Stimulated activated CD4-positive, alpha-beta T cell treated with anti-CD3 and anti-CD28 coated beads, TNF-alpha, amount 100 ng/mL, for 1 hour (primary cell): ENCODE measurements at places on chromosomes 1 and 21.

- no peak for DNase-seq
These were observed 10.2 kb downstream of the RPS6KC1 start for GRCh38 chr1:213061263-213061662.

DNA sequence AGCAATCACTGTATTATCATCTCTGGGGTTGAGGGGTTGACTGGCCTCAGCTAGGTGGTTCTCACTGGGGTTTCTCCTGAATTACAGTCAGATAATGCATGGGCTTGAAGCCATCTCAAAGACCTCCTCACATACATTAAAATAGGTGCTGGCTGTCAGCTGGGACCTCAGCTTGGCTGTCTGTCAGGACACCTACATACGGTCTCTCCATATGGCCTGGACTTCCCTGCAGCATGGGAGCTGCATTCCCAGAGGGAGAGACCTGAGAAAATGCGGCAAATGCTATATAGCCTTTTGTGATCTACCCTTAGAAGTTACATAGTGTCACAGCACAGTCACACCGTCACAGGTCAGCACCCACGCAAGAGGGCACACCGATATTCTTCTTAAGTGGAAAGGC is 93.6 kb downstream of the TSEN15 start:
- DNase-seq: no peak

DNA sequence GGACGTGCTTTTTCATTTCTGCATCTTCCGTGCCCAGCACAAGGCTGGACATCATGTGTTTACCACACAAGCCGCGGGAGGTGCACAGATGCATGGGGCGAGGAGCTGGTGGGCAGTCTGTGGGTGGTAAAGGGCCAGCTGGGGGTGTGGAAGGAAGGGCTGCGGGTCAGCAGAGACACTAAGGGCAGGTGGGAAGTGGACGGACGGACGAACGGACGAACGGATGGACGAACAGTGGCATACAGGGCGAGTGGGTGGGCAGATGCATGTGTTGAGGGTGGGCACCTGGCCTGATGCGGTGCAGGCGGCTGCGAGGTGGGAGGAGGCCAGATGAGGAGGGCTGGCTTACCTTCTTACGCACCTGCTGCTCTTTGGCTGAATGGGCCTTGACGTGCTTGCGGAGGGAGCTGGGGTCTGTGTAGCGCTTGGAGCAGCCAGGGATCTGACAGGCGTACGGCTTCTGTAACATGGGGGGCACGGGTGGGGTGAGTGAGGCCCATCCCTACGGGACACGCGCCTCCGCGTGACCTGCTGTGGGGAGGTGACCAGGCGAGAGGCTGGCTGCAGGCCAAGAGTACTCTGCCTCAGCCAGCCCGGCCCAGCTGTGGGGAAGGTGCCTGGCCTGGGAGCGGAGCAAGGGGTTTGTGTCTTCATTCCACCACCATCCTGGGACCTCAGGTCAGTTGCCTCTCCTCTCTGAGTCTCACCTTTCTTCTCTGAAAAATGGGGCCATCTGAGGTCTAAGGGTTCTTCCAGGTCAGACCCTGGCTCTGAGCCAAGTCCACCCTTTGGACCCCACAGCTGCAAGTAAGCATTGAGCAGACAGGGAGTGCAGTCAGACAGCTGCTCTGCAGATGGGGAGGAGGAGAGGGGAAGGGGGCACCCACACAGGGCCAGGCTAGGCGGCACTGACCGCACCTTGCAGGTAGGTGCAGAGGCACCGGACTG is 65.5 kb downstream of the DMRTB1 start:
- DNase-seq: no peak

DNA sequence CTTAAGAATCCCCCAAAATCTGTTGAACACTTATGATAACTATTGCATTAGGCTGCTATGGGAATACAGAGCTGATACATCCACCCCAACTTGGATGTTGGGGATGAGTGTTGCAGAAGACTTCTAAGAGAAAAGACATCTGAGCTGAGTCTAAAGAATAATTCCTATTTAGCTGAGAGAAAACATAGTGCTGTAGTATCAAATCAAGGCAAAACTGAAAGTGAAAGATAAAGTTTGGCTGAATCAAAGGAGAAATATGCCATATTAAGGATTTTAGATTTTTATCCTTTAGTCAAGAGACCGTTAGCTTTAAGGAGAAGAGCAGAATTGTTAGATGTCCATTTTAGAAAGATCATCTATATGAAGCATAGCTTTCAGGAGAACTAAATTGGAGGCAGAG is 726.9 kb upstream of the PTBP2 start:
- no peak for DNase-seq

DNA sequence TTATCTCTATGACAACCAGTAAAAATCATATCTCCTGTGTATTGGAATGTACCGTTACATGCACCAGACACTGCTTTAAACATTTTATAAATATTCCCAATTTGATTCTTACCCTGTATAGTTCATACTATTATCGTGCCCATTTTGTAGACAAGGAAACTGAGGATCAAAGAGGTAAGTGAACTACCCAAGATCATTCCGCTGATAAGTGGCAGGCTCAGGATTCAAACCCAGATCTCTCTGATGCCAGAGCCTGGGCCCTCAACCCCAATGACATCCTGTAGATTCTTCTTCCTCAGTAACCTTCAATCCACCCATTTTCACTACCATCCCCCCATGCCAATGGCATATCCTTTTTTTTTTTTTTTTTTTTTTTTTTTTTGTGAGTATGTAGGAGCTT is 12.3 kb downstream of the CFAP57 start:
- DNase-seq: no peak

- no peak for DNase-seq
These were observed 34.9 kb downstream of the GREM2 start for GRCh38 chr1:240577095-240577494.

GRCh38 chr1:230938924-230939368 is 39.7 kb downstream of the TTC13 start:
- DNase-seq: no peak

DNA sequence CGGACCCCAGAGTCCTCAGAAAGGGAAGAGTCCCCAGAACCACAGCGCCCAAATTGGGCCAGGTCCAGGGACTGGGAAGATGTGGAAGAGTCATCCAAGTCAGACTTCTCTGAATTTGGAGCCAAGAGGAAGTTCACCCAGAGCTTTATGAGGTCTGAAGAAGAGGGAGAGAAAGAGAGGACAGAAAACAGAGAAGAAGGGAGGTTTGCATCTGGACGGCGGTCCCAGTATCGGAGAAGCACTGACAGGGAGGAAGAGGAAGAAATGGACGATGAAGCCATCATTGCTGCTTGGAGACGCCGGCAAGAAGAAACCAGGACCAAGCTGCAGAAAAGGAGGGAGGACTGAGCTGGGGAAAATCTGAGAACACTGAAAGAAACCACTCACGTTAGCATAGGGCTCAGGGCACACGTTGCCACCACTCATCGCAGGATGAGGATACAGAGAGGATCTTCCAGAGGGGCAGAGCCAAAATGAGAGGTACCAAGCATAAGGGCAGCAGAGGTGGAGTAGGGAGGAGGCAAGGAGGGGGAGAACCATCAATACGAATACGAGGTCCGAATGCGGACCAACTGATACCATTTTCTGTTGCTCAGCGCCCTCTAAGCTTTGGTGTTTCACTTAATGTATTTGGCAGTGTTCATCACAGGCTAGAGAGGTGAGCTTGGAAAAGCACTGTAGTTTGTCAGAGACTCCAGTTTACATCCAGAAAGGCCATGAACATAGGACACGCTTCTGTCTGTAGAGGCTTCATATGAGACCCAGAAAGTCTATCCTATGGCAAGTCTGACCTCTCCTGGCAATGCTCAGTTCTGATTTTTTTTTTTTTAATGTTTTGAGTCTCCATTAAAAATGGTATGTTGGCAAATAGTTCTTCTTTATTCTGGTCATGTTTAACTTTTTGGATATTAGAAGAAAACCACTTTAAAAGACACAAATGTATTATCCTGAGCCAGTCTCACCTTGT is 34.7 kb downstream of the STYXL2 start:
- DNase-seq: no peak

- DNase-seq: no peak
These were observed 108.7 kb upstream of the ARHGEF16 start for GRCh38 chr1:3345792-3346191.

DNA sequence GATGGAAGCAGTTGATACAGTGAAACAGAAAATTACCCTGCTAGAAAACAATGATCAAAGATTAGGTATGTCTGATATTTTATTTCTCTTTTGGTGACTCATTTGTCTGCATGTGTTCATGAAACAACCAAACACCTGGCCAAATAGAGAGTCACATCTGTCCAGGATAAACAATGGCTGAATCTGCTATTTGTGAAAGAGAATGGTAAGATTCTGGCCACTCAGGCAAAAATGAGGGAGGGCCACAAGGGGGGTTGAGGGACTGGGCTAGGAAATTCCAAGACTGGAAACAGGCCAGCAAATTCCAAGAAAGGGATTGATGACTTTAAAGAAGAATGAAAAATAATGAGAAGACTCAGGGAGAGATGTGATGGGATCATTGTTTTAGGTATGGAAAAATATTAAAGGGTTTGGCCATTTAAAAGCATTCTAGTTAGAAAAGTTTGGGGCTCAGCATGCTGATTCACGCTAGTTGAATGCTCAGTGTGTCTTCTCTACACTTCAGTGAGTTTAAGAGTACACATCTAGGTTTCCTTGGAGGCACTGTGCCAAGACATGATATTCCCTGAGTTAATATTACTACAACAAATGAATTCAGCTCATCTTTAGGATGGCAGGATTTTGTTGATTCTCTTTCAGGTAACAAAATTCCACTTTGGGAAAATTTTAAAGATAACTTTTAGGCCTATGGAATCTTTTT is 44.9 kb downstream of the TRAF5 start:
- DNase-seq: no peak

- DNase-seq: no peak
These were observed 473.1 kb downstream of the ADGRL2 start for GRCh38 chr1:82273816-82274215.

GRCh38 chr1:182806015-182806678 is 16.6 kb downstream of the NPL start:
- no peak for DNase-seq

DNA sequence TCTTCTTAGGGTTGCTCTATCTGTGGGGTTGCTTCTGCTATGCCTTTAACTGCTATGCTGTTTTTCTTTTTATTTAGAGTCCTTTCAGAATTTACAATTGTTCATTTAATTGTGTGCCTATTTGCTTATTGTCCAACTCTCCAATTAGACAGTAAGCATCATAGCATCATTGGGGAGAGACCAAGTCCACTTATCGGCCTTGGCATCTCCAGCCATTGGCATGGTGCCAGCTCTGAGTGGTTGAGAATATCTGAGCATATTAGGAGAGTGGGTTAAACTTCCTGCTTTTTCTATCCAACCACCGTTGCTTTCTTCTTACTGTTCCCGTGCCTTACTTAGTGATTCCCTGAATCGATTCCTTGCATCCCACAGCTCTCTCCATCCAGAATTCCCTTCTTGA is 535.0 kb downstream of the AJAP1 start:
- DNase-seq: no peak

DNA sequence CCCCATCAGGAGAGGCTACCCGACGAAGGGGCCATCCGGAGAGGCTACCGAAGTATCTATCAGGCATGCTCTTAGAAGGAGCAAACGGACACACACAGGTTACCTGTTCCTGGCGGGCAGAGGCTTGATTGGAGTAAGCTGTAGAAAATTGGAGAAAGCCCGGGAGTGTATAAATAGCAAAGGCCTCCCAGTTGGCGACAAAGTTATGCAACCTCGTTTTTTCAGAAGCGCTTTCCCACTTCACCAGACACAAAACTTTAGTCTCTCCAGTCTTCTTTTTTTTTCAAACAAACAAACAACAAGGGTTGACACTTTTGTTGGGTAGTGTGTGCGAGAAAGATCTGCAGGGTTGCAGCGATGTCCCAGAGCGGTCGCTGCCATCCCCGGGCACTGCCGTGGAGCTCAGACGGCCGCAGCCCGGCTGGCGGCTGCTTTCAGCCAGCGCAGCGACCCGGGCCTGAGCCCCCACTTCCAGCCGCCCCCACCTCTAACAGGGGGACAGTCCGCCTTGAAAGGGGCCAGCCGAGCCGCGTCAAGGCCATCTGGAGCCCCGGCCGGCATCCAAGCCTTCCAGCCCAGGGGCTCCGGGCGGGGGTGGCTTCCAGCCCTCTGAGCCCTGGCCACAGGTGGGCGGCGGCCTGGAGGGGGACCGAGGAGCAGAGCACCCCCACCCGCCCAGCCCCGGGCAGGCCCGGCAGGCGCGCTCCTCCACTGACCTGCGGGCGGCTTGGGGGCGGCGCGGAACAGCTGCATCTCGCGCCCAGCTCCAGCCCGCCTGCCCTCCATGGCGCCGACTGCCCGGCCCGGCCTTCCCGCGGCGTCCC is 616 bp downstream of the MCOLN3 start:
- DNase-seq: no peak

- no peak for DNase-seq
These were observed 2.2 kb upstream of the HENMT1 start for GRCh38 chr1:108663074-108663473.

DNA sequence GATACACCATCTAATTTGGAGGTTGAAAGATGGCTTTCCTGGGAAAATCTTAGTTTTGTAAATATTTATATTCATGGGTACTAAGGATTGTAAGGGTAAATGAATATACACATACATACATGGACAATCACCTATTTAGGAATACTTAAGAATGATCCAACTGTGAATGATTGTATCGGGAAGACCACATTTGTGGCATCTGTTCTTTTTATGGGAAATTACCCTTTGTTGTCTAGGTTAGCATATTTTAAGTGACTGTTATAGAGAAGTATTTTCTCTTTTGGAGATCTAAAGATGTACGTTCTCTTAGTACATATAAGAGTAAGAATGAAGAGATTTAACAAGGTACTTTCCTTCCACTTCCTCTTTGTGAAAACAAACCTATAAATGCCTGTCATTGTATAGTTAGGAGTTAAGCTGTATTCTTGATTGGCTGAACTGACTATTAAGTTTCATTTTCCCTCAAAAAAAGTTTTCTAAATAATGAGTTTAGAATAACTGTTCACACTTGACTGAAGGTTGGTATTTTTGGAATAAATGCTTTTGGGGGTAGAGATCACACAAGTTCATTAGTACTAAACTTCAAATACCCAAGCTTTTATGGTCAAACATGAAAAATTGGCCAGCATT is 26.7 kb downstream of the SNX7 start:
- DNase-seq: no peak

GRCh38 chr1:20733360-20733975 is 965 bp upstream of the SH2D5 start:
- DNase-seq: no peak

DNA sequence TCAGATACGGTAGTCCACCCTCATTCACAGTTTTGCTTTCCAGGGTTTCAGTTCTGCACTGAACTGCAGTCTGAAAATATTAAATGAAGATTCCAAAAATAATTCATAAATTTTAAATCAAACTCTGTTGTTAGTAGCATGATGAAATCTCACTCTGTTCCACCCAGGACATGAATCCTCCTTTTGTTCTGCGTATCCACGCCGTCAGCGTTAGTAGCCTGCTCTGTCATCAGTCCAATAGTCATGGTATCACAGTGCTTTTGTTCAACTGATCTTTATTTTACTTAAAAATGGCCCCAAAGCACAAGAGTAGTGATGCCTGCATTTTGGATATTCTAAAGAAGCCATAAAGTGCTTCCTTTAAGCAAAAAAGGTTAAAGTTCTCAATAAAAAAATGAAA is 23.9 kb downstream of the CHD1L start:
- no peak for DNase-seq

- DNase-seq: no peak
These were observed 253.2 kb downstream of the FMN2 start for GRCh38 chr1:240344918-240345317.

GRCh38 chr21:42609811-42610210 is 43.6 kb upstream of the PDE9A start:
- no peak for DNase-seq

- DNase-seq: no peak
These were observed 2.1 kb downstream of the PADI1 start for GRCh38 chr1:17207046-17207445.

- no peak for DNase-seq
These were observed 86.9 kb downstream of the OLFML2B start for GRCh38 chr1:161936786-161937185.

GRCh38 chr1:206067486-206068227 is 14.7 kb downstream of the RHEX start:
- no peak for DNase-seq
